ENCODE measurements at places on chromosomes 11 and 22. TPM values are rescaled to one million over a fixed set of nuclear protein-coding genes. Genes with fewer than 3 reads are reported as not detected.

The C11orf21 gene
- 68.0 TPM for total RNA-seq

The SELENOH gene
- 246 TPM for total RNA-seq

The LSP1 gene
- total RNA-seq = 564 TPM

The C22orf23 gene
- total RNA-seq = not detected

The POU2AF3 gene
- total RNA-seq = not detected

The PLAAT4 gene
- 136 TPM for total RNA-seq

The SART1 gene
- 68.4 TPM for total RNA-seq

The RNF26 gene
- 30.5 TPM for total RNA-seq

The GAL gene
- not detected for total RNA-seq

The PTDSS2 gene
- 23.5 TPM for total RNA-seq

The OTOG gene
- total RNA-seq = not detected

The SLC15A3 gene
- total RNA-seq = 3.7 TPM

The MS4A2 gene
- total RNA-seq = not detected

The OR8D1 gene
- total RNA-seq = not detected

The MFRP gene
- total RNA-seq = not detected

The VSIG10L2 gene
- not detected for total RNA-seq

The BTG4 gene
- total RNA-seq = not detected

The SLC6A5 gene
- total RNA-seq = not detected

The CARD18 gene
- not detected for total RNA-seq

The MIAT gene
- total RNA-seq = 72.7 TPM

The CSF2RB gene
- 0.43 TPM for total RNA-seq

The OR8G1 gene
- not detected for total RNA-seq

The AQP11 gene
- 0.33 TPM for total RNA-seq

The FAT3 gene
- total RNA-seq = not detected

The XRCC6 gene
- 232 TPM for total RNA-seq

The MMP10 gene
- 0.50 TPM for total RNA-seq

The CD3E gene
- 618 TPM for total RNA-seq

The DMC1 gene
- 9.6 TPM for total RNA-seq

The ZNF70 gene
- total RNA-seq = 2.0 TPM

The BBOX1 gene
- not detected for total RNA-seq

The PLAAT5 gene
- not detected for total RNA-seq

The SEZ6L gene
- not detected for total RNA-seq

All from activated naive CD4-positive, alpha-beta T cell treated with anti-CD3 and anti-CD28 coated beads, Interleukin-2, amount 10 ng/mL, durations not matched to agents 5 hours and 36 hours (primary cell).